ENCODE measurements at places on chromosomes 5 and 9.

DNA sequence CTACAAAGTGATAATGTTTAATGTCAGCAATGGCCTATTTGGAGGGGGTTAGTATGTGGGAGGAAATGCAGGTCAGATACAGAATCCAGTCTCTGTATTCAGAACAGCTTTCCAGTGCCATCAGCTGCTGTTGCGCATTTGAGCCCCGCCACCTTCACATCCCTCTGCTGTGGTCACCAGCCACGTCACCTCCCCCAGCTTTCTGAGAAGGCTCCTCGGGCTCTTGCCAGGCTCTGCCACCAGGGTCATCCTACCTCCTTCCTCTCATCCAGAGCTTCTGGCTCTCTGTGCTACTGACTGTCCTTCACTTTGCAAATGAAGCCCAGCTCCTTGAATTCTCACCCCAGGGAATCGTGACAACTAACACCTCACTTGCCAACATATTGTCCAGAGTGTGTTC, 138.8 kb downstream of the PIK3R1 start:
- no peak for DNase-seq

DNA sequence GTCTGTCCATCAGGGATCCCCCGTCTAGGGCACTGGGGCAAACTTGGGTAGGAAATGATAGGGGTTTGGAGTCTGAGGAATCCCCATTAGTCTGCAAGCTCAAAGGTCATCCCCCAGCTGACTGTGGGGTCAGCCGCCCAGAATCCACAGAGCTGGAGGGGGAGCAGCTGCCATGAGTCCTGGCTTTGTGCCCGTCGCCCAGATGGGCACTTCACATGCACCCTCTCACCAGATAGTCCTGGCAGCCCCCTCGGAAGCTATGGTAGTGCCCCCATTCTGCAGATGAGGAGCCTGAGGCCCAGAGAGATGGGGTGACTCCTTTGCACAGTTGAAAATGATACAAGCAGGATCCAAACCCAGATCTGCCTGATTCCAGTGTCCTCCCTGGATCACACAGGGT, 35.7 kb upstream of the RPL26L1 start:
- no peak for DNase-seq

DNA sequence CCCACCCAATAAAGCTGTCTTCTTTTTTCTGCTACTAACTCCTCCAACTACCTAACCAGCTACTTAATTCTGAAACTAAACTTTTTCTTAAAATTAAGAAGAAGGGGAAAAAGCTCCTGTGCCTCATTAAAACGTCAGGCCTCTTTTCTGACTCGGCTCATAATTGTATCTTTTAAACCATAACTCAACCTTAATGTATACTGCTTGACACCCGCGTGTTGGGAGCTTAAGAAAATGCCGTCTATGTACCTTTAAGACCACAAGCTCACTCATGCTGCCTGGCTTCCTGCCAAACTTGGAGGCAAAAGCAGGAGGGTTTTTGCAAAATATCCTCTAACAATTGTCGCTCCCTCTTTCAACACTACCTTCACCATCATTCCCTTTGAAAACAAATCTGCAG, 5.0 kb downstream of the EBF1 start:
- DNase-seq = peak; percentile 34

DNA sequence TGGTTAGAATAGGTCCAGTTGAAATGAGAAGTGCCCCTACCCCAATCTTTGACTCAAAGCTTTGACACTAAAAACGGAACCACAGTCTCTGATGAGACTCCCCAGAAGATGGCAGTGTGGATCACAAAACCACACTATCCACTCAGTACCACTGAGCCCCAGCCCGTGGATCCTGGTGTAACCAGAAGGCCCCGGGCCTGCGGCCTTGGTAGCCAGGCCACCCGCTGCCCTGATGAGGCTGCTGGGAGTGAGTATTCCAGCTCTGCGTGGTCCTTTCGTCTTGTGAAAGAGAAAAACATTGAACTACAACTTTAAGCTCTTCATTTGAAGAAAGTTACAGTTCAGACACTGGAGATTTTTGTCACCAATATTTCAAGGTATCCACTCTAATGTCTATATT, 42.2 kb upstream of the FBP1 start:
- peak; percentile 50 for DNase-seq

GRCh38 chr5:65924366-65925043, 1.9 kb upstream of the ERBIN start:
- DNase-seq = no peak
